ENCODE measurements at places on chromosomes 3 and 15.

- DNase-seq, result no peak
These were observed 751.9 kb downstream of the ROBO1 start for GRCh38 chr3:79015854-79016253.

DNA sequence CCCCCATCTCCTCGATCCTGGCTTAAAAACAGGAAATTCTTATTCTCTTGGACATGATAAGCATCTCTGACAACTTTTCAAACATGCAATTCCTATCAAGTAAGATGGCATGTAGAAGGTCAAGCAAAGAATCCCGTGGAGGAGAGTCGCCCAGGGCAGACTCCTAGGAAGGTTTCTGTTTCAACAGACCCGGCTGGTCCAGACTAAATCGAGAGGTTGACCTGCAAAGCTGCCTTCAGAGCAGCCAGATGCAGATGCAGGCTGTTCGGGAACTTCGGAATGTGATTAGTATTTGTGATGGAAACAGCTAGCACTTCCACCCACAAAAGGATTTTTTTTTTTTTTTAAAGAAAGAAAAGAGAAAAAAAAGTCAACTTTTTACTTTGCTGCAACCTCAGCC, 216.8 kb downstream of the NR1D2 start:
- peak; percentile 23 for DNase-seq

- peak; percentile 71 for DNase-seq
These were observed 285.6 kb downstream of the EPHA3 start for GRCh38 chr3:89392991-89393390.

GRCh38 chr3:25558796-25559195, 105.9 kb downstream of the TOP2B start:
- no peak for DNase-seq

GRCh38 chr3:78134496-78134895, 1094.6 kb downstream of the ROBO2 start:
- DNase-seq, result no peak

GRCh38 chr3:41573591-41573990, 374.3 kb downstream of the CTNNB1 start:
- DNase-seq, result no peak

DNA sequence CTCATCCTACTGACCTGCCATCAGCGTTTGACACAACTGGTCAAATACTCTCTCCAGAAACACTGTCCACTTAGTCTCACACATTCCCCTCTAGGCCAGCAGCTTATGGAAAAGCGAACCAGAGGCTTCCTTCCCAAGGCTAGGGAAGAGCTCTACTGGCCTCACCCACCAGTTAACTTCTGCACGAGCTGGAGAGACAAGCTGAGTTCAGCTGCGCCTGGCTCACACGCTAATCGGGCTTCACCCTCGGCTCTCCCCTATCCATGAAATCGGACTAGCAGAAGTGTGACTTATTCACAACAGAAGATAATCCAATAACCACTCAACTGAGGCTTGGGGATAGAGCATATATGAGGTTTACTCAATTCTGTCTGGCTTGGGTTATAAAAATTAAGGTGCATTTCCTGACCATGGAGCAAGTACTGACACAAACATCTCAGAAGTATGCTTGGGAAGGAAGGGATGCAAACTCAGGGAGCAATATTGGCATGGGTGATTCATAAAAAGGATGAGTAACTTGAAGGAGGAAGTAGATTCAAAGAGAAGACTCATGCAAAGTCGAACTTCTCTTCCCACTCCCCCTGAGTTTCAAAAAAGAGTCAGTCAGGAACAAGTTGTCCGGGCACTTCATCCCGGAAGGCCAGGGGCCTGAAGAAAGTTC, 73.1 kb downstream of the XXYLT1 start:
- DNase-seq, result no peak

DNA sequence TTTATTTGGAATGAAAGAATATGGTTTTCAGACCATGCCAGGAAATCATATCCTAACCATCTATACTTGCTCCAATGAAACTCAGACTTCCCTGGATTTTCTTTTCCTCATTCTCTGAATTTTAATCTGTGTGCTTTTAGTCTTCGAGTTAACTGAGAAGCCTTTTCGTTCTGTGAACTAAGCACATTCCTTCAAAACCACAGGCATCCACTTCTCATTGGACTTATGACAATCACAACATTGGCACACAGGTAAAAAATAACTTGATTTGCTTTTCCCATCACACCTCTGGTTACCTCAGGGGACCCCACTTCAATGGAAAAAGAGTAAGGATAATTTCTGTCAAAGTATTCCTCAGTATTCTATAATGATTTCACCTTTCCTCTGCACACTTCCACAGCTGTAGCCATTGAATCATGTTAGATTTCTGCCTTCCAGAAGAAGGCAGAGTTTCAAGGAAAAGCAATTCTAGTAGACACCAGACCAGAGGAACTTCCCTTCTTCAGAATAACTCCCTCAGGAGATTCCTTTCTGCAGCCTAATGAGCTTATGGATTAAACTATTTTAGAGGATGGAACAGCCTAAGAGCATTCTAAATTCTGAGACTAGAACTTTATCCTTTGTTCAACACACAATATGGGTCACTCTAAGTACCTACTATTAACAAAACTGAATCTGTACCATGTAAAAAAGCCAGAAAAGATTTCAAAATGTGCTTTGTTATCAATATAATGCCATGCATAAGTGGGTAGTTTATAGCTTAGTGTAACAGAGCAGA, 15.9 kb downstream of the COMMD2 start:
- DNase-seq, result peak; percentile 65

DNA sequence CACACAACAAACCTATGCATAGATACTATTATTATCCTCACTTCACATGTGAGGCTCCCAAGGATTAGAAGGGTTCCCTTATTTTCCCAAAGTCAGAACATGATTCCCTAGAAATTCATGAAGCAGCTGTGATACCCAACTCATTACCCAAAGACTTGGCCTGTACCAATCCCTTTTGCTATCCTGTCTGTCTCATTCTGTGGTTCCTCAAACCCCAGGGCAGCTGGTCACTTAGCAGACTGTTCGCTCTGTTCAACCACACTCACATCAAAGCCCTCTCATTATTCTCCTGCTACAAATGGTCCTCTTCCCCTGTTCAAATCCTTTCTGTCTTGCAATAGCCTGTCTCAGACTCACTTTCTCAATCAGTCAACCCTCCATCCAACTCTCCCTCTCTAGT, 154.3 kb upstream of the TRIM42 start:
- DNase-seq, result no peak

GRCh38 chr3:145015253-145015652, 1043.6 kb downstream of the DIPK2A start:
- no peak for DNase-seq

DNA sequence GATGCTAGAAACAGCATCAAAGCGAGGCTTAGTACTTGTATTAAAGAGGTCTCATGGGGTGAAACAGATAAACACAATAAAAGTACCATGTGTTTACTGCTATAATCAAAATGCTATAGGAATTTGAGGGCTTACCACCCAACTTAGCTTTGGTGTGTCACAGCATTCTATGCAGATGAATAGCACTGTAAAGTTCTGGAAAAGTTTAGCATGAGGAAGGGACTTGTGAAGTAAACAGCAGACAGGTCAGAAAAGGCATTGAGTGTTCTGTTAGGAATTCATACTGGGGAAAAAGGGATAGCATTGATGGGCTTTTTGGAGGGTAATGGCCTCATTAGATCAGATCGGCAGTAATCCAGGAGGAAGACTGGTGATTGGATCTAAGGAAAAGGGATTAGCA, 505.3 kb downstream of the NLGN1 start:
- no peak for DNase-seq

DNA sequence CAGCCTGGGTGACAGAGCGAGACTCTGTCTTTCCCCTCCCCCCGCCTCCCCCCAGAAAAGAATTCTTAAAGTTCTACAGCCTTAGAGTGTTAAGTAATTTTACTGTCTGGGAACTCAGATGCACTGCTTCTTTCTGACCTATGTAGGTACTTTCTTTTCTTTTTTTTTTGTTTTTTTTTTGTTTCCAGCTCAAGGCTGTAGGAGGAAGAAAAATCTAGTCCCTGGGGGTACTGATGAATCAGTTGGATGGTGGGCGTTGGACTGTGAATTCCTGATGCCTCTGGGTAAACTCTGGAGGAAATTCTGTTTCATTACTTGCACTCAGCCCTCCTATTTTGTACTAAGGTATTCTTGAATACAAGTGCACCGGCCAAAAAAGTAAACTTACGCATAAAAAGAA, 10.8 kb downstream of the GHRL start:
- no peak for DNase-seq

DNA sequence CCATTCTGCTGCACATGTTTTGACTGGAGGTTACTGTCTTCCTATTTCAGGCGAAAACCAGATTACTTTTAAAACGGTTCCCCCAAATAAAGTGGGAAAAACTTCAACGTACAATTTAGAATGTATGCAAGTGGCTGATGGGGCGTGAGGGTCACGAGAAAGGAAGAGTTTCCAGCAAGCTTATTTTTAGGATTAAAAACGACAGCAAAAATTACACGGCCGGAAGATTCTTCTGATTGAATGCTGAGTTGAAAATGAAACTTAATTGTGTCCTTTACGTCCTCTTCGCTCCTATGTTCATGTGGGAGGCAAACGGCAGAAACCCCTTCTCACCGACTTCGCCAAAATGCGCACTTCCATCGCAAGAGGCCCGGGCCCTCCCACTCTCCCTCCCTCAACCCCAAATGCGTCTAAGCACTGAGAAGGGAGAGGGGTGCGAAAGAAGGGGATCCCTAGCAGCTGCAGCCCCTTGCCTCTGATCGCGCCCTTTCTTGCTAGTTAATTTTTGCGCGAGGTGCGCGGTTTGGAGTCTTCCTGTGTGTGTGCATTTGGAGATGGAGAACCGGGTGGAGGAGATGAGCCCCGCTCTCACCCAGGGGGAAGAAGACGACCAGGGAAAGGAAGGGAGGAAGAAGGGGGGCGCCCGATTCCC, 656 bp downstream of the CD47 start:
- DNase-seq, result peak; percentile 79

GRCh38 chr3:178645503-178645902, 109.3 kb downstream of the KCNMB2 start:
- DNase-seq, result no peak

DNA sequence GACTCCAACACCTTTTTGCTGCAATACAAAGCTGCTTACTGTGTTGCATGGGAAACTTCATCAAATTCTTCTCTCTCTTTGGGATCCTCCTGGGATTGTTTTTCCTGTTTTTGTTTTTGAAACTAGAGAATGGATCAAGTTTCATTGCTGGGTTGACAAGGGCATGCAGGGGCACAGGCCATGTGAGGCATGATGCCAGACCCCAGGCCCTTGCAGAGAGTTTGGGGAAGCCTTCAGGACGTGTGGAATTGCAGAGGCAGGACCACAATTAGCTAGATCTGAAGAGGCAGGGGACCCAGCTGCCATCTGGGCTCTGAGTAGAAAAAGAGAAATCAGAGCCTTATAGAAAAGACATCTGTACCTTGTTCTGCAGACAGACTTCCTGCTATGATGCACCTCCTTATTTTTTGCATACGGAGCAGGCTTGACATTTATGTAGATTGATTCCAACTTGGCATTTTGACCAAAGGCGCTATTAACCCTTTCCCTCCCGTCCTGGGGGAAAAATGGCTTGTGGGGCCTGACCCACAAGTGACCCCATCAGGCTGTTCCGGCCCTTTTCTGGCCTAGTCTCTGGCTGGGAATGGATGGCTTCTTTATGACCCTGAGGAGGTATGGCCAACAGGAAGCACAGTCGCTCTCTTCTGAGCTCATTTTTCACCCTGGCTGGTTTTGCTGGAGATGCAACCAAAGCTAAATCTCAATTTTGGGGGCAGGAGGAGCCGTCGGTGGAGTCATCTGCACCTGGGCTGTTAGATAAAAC, 44.3 kb upstream of the CHRNB4 start:
- peak; percentile 44 for DNase-seq

- DNase-seq, result no peak
These were observed 105.6 kb downstream of the OCA2 start for GRCh38 chr15:27993544-27993943.

DNA sequence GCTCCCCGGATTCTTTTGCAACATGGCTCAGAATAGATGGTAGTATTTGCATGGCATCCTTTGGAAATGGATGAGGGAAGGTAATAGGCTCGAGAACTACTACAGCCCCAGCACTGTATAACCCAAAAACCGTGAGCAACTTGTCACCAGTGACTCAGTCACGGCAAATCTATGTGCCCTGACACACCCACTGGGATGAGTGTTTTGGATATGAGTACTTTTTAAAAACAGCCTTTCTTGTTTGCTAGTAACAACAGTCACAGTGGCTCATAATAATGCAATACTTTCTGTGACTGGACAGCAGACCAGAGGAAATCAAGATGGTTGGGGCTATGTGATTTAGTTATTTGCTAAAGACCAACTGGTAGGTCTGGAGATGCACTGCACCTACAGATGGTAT, 299.6 kb downstream of the ULK4 start:
- DNase-seq, result no peak

- no peak for DNase-seq
These were observed 55.1 kb downstream of the GPR160 start for GRCh38 chr3:170092907-170093306.

DNA sequence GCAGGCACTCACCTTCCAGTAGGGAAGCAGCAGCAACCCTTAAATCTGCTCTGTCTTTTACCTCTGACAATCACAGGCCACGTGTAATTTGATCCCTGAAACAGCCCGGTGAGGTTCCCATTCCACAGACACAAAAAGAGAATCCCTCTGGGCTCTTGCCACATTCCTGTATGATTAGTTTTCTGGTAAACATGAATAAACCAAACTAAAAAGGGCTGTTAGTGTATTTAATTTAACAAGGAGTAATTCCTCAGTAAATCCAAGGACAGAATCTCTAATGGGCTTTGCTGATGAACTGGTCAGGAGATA, 186.9 kb downstream of the FAM43A start:
- DNase-seq, result no peak

DNA sequence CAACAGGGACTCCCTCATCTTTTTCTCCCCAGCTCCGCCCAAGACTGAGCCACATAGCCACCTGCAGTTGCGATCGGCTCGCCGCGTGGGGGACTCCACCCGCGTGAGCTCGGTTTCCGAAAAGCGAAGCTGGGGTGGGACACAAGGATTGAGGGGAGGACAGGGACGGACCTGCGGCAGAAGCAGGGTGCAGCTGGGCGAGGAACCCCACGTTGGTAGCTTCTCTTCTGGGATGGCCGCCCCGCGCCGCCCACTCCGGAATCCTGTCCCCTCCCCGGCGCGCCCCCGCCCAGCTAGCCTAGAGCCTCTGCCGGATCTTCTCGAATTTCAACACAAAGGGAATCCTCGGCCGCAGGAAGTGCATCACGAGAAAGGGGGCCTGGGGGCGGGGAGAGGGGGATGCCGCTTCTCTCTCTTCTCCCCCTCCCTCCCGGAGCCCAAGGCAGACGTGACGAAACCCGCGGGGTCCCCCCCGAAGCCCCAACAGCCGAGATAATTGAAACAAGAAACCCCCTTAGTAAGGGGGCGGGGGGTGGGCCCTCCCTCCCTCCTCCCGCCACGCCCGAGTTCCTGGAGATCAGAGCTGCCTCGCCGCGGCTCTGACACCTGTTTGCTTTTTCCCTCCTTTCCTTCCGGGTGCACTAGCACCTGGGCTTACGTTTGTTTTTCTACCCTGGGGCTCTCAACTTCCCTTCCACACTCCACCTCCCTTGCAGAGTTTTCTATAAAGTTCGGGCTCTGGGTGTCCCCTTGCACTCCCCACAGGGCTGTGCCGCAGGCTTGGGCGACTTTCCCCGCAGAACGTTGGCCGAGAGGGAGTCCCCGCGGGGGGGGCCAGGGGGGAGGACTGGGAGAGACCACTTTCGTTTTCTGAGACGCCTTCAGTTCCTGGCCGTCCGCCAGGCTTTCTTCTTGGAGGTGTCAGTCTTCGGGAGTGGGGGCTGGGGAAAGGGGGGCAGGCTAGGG, 1.3 kb upstream of the KCNH8 start:
- peak; percentile 88 for DNase-seq

Data from lung (tissue), 17 donors.